Fibroblast of skin of right quadriceps (primary cell): ENCODE measurements at places on chromosomes 12 and 14.

DNA sequence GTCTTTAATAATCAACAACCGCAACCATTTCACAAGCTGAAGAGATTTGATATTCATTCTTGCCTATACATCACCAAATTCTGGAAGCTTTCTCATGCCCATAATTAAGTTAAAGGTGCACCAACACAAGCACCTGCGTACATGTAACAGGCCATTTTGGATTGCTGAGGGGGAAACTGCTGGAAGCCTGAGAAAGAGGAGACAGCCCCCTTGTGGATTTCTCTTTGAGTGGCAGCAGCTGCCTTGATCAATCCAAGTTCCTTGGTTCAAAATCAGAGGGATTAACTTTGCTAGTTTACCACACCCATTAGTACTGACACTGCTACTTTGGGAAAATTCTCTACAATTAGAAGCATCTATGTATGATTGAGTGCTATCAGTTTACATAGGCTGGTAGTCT lies 321.1 kb downstream of the NOVA1 start:
- no peak for DNase-seq

DNA sequence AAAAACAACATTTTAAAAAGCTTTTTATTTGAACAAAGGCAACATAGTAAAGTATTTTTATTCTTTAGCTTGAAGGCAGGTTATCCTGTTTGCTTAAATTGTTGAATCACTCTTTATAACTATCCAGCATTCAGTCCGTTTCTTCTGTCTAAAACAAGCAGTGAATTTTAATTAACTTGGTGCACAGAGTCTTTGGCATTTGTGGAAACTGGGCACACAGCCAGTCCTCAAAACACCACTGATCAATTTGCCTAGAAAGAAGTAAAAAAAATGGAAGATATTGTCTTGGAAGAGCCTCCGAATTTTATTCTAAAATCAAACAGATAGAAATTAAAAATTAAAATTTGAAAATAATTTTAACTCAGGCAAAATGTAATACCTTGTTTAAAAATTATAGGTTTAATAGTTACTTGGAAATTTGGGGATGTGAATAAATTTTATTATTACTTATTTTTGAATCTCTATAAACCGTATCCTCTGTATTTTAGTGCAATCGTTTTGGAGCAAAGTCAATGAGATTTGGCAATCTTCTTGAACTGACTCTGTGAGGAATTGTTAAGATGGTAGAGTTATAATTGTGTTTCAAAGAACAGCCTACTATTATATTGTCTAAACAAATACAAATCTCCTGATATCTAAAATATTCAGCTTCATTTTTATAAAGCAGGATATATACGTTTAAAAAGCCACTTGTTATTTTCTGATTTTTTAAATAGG lies 927.0 kb downstream of the SLC16A7 start:
- DNase-seq = no peak

DNA sequence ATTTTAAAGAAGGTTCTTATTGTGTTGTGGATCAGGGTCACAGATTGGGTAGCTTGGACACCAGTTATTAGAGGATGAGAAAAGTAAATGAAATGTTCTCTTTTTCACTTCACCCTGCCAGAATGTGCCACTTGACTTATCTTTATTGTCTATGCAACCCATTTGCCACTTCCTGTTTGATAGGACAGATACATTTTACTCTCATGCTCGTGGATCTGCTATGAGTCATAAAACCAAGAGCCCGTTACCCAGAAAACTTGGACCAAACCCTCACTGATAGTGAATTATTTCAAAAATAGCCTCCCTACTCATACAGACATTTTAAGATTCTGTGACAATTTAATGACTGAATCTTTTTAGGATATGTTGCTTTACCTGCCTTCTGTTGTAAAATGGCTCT lies 1.8 kb downstream of the ISCA2 start:
- no peak for DNase-seq

DNA sequence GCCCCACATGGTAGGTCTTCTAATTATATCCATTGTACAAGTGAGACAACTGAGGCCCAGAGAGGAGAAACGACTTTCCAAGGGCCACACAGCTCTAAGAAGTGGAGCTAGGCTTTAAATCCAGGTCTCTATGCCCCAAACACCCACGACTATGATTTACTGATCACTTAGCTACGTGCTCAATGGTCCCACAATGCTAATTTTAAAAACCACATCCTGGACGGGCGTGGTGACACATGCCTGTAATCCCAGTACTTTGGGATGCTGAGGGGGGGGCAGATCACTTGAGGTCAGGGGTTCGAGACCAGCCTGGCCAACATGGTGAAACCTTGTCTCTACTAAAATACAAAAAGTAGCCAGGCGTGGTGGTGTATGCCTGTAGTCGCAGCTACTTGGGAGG lies 8.4 kb upstream of the MLEC start:
- peak; percentile 10 for DNase-seq

- no peak for DNase-seq
Observed at GRCh38 chr12:126883697-126884096, 1383.3 kb upstream of the TMEM132C start.

DNA sequence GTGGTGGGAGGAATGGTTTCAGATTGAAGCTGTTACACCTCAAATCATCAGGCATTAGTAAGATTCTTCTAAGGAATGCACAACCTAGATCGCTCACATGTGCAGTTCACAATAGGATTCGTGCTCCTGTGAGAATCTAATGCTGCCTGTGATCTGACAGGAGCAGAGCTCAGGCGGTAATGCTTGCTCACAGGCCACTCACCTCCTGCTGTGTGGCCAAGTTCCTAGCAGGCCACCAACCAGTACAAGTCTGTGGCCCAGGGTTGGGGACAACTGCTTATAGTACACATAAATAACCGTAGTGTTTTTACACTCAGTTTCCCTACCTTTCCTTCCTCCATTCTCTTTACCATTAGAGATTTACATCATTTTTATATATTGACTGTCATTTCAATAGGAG lies 121.4 kb downstream of the SLCO1B3 start:
- no peak for DNase-seq

GRCh38 chr12:41663598-41664265 lies 475.6 kb downstream of the PDZRN4 start:
- peak; percentile 10 for DNase-seq

- no peak for DNase-seq
Observed at GRCh38 chr12:42846782-42847181, 257.2 kb upstream of the PRICKLE1 start.

DNA sequence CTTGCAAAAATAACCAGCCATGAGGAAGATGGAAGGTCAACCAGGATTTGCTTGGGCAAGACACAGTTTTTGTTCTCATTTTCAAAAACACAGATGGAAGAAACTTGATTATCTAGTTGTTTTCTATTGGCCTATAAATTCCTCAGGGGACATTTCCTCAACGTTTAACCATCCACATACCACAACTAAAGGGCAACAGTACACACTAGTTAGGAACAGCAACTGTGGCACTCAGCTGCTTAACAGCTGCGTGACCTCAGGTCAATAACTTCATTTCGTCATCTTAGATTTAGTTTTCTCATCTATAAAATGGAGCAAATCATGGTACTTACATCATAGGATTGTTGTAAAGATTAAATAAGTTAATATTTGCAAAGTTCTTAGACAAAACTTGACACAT lies 18.7 kb downstream of the SSTR1 start:
- DNase-seq = no peak

DNA sequence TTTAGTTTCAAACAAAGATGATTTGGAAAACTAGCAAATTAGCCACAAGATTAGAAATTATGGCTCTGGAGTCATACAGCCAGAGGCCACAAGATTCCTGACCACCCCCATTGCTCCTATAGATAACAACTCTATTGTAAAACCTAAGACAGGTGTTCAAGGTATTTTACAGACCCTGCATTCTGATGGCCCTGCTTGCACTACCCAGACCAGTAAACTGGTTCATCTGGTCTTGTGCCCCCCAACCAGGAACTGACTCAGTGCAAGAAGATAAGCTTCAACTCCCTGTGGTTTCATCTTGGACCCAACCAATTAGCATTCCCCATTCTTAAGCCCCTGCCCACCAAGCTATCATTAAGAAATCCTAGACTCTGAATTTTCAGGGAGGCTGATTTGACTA lies 125.0 kb downstream of the CCDC60 start:
- no peak for DNase-seq

GRCh38 chr12:26319511-26319910 lies 124.1 kb downstream of the SSPN start:
- DNase-seq = peak; percentile 75

GRCh38 chr12:89748791-89749190 lies 40.2 kb upstream of the ATP2B1 start:
- DNase-seq = no peak

DNA sequence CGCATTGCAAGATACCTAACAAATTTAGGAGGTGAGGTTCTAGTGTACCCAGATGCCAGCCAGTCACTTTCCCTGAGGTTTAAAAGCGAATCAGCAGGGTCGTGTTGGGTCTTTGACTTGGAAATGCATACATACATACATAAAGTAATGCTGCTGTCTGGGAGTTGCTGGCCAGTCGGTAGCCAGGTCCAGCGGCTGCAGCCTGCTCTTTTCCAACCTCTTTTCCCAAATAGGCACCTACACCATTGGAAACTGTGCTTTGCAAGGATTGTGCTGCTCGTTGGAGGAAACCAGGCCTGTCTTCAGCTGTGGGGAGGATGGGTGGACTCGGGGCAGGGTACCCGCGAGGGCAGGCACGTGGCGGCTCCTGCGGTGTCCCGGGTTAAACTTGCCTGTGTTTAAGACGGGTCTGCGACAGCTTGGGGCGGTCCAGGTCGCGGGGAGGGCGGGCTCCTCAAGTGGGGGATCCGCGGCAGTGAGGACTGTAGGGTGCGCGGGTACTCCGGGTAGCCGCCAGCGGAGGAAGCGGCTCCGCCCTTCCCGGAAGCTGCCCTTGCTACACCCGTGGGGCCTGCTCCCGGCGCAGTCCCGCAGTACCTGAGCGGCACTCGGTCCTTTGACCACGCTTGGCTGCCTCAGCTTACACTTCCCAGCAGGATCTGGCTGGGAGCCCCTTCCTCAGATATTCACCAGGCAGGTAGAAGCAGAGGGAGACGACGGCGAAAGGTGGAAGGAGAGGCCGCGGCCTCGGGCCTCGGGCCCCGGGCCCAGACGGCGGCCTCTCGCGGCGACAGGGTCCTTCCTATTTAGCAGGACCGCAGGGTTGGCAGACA lies 2.7 kb downstream of the TTC6 start:
- DNase-seq = no peak

DNA sequence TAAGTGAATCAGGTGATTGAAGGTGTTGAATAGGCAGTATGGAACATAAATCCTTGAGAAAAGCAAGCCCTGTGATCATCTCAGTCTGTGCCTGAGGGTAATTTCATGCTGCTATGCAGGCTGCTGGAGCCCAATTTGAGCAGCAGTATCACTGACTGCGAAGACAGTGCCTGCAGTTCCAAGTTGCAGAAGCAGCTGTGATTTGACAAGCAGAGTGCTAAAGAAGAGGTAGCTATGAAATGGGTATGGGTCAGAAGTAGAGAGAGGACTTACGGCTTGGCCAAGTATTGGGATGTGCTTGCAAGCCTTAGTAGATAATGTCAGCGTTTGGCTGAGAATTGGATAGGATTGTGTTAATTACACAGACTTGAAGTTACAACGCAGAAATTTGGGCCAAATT lies 22.5 kb downstream of the PIK3C2G start:
- DNase-seq = no peak

DNA sequence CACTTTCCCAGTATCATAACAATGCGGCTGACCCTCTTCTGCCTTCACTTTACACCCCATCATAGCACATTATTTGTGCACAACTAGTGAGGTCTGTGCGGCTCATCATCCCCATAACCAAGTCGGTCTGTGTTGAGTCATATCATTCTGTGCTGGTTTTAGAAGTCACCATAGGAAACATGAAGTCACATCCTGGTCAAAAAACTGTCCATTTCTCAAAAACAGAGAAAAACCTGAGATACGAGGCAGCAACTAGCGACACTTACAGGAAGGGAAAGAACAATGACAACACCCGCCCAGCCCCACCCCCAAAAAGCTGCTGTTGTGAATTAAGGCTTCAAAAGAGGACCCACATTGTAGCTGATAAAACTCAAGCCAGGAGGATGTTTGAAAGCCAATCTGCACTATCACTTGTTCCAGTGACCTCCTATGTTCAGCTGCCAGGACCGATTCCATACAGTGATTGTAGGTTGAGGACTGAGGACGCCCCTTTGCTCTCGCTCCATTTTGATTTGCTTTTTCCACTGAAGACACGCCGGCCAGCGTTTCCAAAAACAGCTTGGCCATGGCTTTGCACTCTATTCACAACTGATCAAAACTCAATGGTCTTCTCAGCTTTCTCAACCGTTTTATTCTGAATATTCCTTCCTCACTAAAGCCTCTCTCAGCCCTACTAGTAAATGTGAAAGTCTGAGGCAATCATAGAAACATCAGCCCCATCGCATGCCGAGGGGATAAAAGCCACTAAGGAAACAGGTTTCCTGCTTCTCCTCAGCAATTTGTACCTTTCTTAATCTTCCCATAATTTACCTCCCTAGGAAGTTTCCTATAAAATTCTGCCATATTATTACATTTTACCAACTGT lies 87.5 kb downstream of the DUSP16 start:
- DNase-seq = peak; percentile 13
